ENCODE measurements at places on chromosomes 3 and 15. TPM values are rescaled to one million over a fixed set of nuclear protein-coding genes. Genes with fewer than 3 reads are reported as not detected.

DNA sequence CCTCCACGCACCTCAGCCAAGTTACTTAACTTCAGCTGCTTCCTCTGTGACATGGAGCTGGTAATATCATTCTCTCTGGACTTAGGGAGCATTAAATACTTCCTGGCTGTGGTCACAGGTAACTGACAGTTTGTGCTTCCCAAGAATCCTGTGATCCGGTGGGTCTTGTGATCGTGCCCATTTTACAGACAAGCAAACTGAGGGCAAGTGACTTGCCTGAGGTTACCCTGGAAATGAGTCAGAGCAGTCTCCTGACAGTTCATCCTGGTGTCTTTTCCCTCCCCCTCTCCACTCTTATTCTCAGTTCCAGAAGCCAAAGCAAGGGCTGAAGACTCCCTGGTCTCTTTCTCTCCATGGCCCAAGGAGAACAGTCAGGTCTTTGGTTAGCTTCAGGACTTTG lies 35.9 kb downstream of the ACAN start:
- no peak for DNase-seq
- H3K4me3 ChIP-seq = no peak overlapping the region
- no peaks in the 10 kb centered on the region for H3K27me3 ChIP-seq
- H3K27ac ChIP-seq = no peak overlapping the region
- no peaks in the 10 kb centered on the region for H3K36me3 ChIP-seq

Gene TAGLN3
- total RNA-seq = not detected

- no peak for DNase-seq
- H3K36me3 ChIP-seq = no peaks in the 10 kb centered on the region
- no peak overlapping the region for H3K27ac ChIP-seq
- no peak overlapping the region for H3K4me3 ChIP-seq
- H3K4me1 ChIP-seq = no peaks in the 10 kb centered on the region
Observed at GRCh38 chr3:175421902-175422301, 562.8 kb downstream of the NAALADL2 start.

DNA sequence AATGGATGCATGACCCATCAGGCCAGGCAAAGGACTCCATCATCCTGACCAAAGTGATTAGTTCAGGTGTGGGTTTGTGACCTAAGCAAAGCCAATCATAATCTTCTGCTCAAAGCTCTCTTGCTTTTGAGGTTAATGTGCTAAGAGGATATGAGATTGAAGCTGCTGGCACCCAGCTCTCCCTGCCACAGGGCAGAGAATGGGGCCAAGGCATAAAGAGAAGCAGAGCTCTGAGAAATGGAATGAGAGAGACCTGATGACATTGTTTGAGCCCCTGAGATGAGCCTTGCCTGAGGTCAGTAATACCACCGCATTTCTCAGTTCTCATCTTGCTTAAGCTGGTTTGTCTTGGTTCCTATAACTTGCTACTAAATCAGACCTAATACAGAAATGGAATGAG lies 6.4 kb upstream of the PARP6 start:
- H3K27me3 ChIP-seq = no peaks in the 10 kb centered on the region
- no peak overlapping the region for H3K4me3 ChIP-seq
- H3K36me3 ChIP-seq = no peaks in the 10 kb centered on the region
- no peaks in the 10 kb centered on the region for H3K4me1 ChIP-seq

Measured in upper lobe of right lung (tissue), 1 donor.